GM12878 (cell line): ENCODE measurements at places on chromosomes 3 and 15. TPM values are rescaled to one million over a fixed set of nuclear protein-coding genes. Genes with fewer than 3 reads are reported as not detected.

Gene CHDH
- total RNA-seq = 8.3 and 9.3 TPM in 2 replicates

DNA sequence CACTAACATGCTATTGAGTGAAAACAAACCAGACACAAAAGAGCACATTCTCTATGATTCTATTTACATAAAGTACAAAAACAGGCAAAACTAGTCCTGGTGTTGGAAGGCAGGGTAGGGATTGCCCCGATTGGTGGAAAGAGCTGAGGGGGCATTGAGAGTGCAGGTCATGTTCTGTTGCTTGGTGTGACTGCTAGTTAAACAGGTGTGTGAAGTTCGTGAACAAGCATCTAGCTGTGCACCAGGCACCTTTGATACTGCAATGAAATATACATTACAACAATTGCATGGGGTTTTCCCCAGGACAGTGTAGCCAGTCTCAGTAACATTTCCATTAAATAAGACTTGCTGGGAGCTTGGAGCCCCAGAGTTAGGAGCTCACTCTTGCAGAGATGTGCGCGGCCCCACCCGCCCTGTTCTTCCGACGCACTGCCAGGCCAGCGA is 26.3 kb upstream of the THRB start:
- no peak overlapping the region for H3K4me3 ChIP-seq
- H3K27ac ChIP-seq = no peak overlapping the region
- no peaks in the 10 kb centered on the region for H3K36me3 ChIP-seq
- H3K27me3 ChIP-seq = peaks cover 15% of the 10 kb centered on the region
- no peaks in the 10 kb centered on the region for H3K4me1 ChIP-seq

GRCh38 chr3:39361252-39361927 is 21.8 kb upstream of the SLC25A38 start:
- no peak overlapping the region for H3K4me3 ChIP-seq
- no peaks in the 10 kb centered on the region for H3K36me3 ChIP-seq
- no peak for DNase-seq
- peaks cover 11% of the 10 kb centered on the region for H3K4me1 ChIP-seq

- H3K27ac ChIP-seq = no peak overlapping the region
- no peak for DNase-seq
- no peaks in the 10 kb centered on the region for H3K36me3 ChIP-seq
- H3K4me1 ChIP-seq = no peaks in the 10 kb centered on the region
- no peak overlapping the region for H3K4me3 ChIP-seq
- H3K27me3 ChIP-seq = no peaks in the 10 kb centered on the region
These were observed 69.9 kb downstream of the SEC22A start for GRCh38 chr3:123271466-123272159.

DNA sequence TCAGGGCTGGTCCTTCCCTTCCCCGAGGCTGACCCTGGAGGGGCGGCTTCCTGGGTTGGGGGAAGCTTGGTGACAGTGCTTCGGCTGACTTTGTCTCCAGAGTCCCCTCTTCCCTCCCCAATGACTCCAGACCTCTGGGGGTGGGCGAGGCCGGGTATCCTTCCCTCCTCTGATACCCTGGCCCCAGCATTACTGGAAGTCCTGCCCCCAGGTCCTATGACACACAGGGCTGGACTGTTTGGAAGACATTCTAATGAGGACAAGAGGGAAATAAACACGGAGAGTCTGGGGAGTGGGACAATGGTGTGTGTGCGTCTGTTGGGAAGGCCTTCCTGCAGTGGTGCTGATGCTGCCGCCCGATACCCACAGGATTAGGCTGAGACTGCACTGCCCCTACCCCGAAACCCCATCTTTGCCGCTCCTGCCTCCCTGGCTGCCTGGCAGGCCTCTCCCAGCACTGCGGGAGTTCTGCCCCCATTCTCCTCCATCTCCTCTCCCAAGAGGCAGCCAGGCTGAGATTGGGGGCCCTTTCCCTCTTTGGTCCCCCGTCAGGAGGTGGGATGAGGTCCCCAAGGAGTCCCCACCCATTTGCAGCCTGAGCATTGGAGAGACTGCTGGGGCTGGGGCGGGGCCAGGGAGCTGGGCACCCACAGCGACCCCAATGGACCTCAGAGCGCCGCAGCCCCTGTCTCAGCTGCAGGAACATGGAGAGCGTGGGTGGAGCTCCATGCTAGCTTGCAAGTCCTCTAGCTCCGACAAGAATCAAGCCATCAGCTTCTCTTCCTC is 29.7 kb upstream of the FBLN2 start:
- no peaks in the 10 kb centered on the region; the same call in 1 of the 2 replicates for H3K27me3 ChIP-seq
- H3K27ac ChIP-seq = no peak overlapping the region
- no peak overlapping the region for H3K4me3 ChIP-seq
- H3K4me1 ChIP-seq = no peaks in the 10 kb centered on the region
- no peaks in the 10 kb centered on the region for H3K36me3 ChIP-seq

GRCh38 chr15:80031841-80032240 is 27.6 kb upstream of the ZFAND6 start:
- no peak for DNase-seq
- H3K4me3 ChIP-seq = no peak overlapping the region
- no peaks in the 10 kb centered on the region for H3K36me3 ChIP-seq
- no peaks in the 10 kb centered on the region for H3K27me3 ChIP-seq
- no peak overlapping the region; the same call in 1 of the 2 replicates for H3K27ac ChIP-seq
- peaks cover 47% of the 10 kb centered on the region for H3K4me1 ChIP-seq

DNA sequence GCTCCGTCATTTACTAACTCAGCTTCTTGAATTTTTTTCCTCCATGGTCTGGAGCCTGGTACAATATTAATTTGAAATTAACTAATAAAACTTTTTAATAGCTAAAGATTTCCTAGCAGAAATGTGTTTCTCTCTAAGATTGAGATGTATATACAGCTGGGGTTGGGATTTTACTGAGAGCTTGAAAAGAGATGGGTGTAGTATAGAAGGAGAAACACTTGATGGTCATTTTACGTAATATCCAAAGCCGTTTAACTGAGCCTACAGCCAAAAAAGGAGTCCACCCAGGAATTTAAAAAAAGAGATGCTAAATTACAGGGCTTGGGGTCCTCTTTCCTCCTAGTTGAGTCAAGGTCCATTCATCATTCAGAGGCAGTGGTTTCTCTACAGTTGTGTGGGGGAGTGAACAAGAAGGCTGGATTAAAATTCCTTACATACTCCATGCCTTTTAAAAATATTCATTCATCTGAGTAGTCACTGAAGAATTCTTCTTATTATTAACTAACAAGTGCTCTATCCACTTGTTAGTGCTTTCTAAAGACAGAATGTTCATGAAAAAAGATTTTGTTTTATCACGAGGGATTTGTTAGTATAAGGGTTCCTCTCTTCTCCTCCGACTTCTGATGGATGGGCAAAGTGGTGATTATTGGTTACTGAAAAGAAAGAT is 255.3 kb upstream of the IL12A start:
- H3K27me3 ChIP-seq = no peaks in the 10 kb centered on the region
- no peak overlapping the region for H3K27ac ChIP-seq
- H3K4me3 ChIP-seq = no peak overlapping the region
- H3K36me3 ChIP-seq = no peaks in the 10 kb centered on the region
